ENCODE measurements at places on chromosomes 2 and 18.

DNA sequence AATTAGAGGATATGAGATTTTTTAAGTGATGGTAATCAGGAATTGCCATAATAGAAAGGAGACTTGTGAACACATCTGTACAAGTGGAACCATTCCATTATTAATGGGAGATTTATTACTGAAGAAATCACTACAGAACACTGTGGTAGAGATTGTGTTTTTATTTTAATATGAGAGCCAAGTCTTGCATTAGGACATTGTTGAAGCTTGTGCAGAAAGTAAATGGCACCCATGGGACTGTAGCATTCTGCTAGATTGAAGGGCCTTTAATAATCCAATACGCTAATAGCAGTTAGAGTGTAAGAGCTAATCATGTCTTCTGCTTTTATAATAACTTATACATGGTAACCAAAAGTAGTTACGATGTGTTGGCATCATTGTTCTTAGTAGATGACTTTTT lies 83.6 kb downstream of the VRK2 start:
- H3K27ac ChIP-seq = no peak overlapping the region
- no peaks in the 10 kb centered on the region for H3K4me1 ChIP-seq
- no peak overlapping the region for H3K4me3 ChIP-seq
- H3K36me3 ChIP-seq = no peaks in the 10 kb centered on the region
- no peaks in the 10 kb centered on the region for H3K27me3 ChIP-seq
- no peak for DNase-seq

- H3K4me1 ChIP-seq = no peaks in the 10 kb centered on the region
- DNase-seq = no peak
These were observed 116.9 kb downstream of the RIF1 start for GRCh38 chr2:151526572-151527090.

GRCh38 chr18:42155024-42155423 lies 200.0 kb downstream of the PIK3C3 start:
- H3K4me3 ChIP-seq = no peak overlapping the region
- no peak overlapping the region for H3K27ac ChIP-seq
- H3K27me3 ChIP-seq = no peaks in the 10 kb centered on the region
- DNase-seq = no peak

- no peaks in the 10 kb centered on the region for H3K4me1 ChIP-seq
- no peak overlapping the region for H3K4me3 ChIP-seq
- H3K27ac ChIP-seq = no peak overlapping the region
- no peaks in the 10 kb centered on the region for H3K36me3 ChIP-seq
These were observed 306.9 kb upstream of the NT5C1B start for GRCh38 chr2:18896125-18896764.

DNA sequence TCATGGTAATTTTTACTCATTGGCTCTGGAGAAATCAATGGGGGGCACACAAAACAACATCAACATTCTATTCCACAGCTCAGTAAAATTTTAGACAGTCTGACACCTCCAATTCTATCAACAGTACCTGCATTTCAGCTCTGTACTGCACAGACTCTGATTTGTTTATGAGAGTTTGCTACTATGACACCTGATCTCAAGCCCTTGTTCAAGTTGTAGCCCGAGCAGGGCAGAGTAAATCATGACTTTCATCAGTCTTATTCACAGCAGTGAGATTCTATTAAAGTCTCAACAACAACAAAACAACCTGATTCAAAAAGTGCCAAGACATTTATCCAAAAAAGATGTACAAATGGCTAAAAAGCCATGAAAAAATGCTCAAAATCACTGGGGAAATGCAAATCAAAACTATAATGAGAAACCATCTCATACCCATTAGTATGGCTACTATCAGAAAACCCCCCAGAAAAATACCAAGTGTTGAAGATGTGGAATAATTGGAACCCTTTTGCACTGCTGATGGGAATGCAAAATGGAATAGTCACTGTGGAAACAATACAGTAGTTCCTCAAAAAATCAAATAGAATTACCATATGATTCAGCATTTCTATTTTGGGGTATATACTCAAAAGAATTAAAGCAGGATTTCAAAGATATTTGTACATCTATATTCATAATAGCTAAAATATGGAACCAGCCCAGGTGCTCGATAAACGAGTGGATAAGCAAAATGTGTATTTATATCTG lies 71.7 kb upstream of the RBMS1 start:
- no peak overlapping the region for H3K27ac ChIP-seq
- no peak overlapping the region for H3K4me3 ChIP-seq
- H3K27me3 ChIP-seq = no peaks in the 10 kb centered on the region
- no peaks in the 10 kb centered on the region for H3K36me3 ChIP-seq
- no peaks in the 10 kb centered on the region for H3K4me1 ChIP-seq

DNA sequence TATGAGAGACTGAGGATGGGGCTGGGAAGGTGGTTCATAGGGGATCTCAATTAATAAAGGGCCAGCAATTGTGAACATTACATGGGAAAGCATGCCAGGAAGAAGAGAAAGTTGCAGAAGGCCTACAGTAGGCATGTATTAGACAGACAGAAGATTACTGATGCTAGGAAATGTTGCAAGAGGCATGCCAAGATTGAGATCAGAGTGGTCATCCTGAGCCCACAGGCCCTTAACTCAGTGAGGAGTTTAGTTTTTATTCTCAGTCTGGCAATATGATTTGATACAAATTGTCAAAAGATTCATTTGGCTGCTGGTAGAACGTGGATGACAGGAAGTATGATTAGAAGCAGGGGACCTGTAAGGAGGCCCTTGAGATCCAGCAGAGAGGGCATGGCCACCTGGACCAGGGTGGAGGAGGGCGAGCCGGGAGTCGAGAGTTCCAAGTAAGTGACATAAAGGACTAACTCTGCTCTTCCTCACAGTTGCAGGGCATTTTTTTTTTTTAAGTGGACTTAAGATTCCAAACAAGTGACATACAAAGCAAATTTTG lies 54.9 kb downstream of the EPHA4 start:
- no peaks in the 10 kb centered on the region for H3K27me3 ChIP-seq
- no peaks in the 10 kb centered on the region for H3K36me3 ChIP-seq
- H3K27ac ChIP-seq = peak overlapping the region; percentile 94
- peaks cover 28% of the 10 kb centered on the region for H3K4me1 ChIP-seq
